ENCODE measurements at places on chromosomes 7 and 10.

- no peak for DNase-seq
Measured at GRCh38 chr7:153840861-153841260, 211.3 kb upstream of the DPP6 start.

GRCh38 chr10:115355162-115355760, 262.1 kb downstream of the ATRNL1 start:
- DNase-seq: no peak

GRCh38 chr10:23344241-23344841, at the start of gene C10orf67:
TSS of gene C10orf67 (minus strand) at chr10:23344797. CDS start at chr10:23344774, 23 bp downstream.
- DNase-seq: no peak

DNA sequence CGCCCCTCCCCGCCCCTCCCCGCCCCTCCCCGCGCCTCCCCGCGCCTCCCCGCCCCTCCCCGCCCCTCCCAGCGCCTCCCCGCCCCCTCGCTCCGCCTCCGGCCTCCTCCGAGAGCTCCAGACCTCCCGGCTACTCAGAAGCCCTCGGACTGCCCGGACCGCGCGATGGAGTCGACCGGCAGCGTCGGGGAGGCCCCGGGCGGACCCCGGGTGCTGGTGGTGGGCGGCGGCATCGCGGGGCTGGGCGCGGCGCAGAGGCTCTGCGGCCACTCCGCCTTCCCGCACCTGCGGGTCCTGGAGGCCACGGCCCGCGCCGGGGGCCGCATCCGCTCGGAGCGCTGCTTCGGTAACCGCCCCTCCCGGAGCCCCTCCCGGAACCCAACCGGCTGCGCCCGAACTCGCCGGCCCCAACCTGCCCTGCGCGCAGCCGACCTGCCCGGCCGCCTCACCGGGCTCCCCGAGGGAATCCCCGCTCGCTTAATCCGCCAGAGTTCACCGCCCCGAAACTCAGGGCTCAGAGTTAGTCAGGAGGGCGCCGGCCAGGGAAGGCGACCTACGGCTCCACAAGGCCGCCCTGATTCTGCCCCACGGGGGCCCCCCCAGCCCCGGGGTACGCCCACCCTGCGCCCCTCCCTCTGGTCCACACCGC, at the start of gene PAOX:
Gene PAOX, plus strand, starts transcription at position 111 of the 649 bp plus-strand sequence. Its CDS starts 55 bp downstream, at position 166.
- DNase-seq: no peak

GRCh38 chr10:6356280-6356793, 153.6 kb downstream of the PFKFB3 start:
- no peak for DNase-seq

- DNase-seq: no peak
Measured at GRCh38 chr10:28302012-28302637, 739 bp downstream of the MPP7 start.

DNA sequence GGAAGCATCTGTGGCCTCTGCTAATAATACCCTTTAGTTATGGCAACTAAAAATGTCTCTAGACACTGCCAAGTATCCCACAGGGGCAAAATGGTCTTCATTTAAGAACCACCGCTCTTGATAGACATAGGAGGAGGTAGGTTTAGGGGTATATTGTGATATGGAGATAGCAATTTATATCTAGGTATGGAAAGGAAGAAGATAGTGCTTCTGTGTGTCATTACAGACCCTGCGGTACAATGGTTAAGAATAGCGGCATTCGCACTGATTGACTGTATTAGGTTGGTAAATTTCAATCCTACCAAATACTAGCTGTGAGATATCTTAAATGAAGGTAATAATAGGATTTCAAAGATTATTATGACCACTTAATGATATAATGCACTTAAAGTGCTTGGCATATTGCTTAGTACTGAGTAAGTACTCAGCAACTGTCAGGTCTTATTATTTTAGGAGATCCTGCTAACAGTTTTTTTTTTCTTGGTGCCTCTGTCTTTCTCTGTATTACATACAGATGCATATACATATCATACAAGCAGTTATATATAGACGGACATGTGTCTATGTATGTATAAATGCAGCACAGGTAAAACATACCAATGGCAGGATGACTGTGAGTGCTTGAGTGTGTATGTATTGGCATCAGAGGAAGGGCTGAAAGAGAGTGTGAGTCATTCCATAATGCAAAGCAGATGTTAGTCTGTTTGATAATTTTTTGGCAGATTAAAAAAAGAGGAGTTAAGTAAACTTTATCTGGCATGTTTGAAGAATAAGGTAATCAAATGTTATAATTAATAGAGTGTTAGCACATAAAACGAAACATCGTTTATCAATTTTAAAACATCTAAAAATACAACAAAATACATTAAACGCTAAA, 50.0 kb upstream of the ITGB8 start:
- DNase-seq: no peak

DNA sequence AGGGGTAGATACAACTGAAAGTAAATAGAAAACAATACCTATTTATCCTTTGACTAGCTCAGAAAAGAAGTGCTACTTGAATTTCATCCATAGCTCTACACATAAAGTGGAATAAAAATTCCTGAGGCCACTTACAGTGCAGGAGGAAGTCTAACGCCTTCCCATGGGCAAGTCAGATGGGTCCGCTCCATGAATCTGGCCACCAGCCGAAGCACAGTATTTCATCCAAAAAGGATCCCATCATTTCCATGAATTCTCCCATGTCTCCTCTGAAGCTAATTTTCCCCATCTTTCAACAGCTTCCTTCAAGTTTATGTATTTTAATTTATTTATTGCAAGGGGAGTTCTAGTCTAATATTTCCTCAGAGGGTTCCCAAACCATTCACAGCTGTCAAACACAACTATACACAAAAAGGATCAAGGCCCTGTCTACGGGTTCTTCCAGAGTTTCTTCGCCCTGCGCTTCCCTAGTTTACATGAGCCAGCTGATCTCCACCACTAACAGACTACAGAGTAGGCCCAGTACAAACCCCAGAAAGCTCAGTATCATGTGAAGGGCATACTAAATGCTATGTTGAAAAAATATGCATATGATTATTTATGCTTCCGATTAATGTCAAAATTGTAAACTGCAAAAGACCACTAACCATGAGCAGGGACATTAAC, 184.7 kb downstream of the DOCK4 start:
- no peak for DNase-seq

DNA sequence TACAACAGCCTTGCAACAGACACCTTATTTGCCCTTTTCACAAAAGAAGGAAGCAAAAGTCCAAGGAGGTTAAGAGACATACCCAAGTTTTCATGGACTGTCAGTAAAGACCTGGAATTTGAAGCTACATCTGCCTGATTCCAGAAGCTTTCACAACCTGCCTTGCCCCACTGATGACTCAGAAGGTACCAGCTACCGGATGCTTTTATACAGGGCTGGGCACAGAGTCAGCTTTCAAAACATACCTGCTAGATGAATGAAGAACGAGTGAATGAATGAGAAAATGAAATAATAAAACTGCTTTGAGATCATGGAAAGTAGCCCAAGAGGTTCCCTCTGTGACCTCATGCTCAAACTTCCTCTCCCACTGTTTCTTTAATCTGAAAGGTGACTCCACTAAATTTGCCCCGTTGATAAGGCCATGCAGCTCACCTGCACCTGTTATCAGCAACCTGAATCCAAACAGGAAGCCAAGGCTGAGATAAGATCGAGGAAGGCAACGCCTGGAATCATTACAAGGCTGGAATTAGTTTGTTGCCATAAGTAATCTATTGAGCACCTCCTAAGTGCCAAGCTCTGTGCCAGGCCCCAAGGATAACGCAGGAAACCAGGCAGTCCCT, 151.5 kb downstream of the WDR11 start:
- no peak for DNase-seq

DNA sequence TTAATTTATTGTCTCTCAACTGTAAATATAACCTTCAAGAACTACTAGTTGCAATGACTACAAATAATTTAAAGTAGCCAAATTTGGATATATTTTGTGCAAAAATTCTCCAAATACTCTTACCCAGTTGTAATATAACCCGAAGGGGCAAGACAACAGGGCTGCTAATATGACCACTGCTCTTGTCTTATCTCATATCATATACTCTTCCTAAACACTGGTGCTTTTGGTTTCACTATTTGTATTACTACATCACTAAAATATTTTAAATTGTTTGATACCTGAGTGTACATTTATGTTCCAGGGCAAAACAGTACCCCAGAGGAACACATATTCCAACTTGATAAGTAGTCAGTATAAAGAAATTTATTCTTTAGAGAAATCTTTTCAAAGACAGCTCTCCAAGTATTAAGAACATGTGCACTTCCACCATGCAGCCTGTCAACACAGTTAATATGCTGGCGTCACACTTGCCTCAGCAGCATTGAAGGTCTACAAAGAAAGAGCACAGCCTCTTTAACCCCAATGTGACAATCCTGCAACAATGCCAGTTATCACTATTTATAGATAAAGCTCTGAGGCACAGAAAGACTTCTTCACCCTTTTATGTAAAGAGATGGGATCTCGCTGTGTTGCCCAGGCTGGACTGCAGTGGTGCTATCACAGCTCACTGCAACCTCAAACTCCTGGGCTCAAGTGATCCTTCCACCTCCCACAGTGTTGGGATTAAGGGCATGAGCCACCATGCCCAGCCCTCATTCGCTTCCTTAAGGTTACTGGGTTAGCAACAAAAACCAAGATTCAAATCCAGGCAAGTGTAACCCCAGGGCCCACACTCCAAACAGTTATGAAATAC, 37.8 kb downstream of the RHEB start:
- no peak for DNase-seq

DNA sequence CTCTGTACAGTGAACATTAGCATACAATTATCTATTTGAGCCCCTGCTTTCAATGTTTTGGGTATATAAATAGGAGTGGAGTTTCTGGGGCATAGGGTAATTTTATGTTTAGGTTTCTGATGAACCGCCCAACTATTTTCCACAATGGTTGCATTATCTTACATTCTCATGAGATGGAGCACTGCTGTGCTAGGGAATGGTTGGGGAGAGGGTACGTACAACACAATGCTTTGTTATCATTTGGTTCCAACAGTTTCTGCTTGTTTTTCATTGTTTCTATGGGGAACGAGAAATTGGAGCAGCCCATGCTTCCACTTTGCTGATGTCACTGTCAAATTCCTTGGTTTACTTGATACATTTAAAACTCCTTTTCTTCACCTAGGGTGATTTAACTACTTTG, 1115.3 kb downstream of the REEP3 start:
- no peak for DNase-seq
